T-cell (primary cell): ENCODE measurements at places on chromosomes 7 and 10. TPM values are rescaled to one million over a fixed set of nuclear protein-coding genes. Genes with fewer than 3 reads are reported as not detected.

- no peak for DNase-seq
Measured at GRCh38 chr10:67978749-67979148, 94.3 kb downstream of the SIRT1 start.

- no peak for DNase-seq
Measured at GRCh38 chr10:35889971-35890675, 248.0 kb upstream of the FZD8 start.

The PVRIG gene
- 94.2 TPM for total RNA-seq

DNA sequence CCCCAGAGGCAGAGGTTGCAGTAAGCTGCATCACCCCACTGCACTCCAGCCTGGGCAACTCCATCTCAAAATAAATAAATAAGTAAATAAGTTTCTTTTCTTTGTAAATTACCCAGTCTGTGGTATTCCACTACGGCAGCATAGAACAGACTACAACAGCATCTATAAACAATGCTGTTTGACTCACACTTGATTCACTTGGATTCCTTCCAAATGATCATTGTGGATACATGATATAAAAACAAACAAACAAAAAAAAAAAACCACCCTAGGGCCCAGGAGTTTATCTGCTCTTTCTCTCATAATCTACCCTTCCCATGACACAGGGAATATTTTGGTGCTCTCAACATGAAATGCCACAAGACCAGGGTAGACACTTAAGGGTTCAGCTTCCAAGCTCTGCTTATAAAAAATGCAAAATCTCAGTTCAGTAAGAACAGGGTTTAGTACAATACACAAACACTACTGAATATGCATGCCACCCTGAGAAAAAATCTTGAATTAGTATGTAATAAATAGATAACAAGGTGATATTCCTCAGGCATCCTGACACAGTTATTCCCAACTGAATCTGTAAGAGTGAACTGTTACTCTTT lies 200.9 kb downstream of the FAM107B start:
- no peak for DNase-seq

The VSTM2A gene
- not detected for total RNA-seq

DNA sequence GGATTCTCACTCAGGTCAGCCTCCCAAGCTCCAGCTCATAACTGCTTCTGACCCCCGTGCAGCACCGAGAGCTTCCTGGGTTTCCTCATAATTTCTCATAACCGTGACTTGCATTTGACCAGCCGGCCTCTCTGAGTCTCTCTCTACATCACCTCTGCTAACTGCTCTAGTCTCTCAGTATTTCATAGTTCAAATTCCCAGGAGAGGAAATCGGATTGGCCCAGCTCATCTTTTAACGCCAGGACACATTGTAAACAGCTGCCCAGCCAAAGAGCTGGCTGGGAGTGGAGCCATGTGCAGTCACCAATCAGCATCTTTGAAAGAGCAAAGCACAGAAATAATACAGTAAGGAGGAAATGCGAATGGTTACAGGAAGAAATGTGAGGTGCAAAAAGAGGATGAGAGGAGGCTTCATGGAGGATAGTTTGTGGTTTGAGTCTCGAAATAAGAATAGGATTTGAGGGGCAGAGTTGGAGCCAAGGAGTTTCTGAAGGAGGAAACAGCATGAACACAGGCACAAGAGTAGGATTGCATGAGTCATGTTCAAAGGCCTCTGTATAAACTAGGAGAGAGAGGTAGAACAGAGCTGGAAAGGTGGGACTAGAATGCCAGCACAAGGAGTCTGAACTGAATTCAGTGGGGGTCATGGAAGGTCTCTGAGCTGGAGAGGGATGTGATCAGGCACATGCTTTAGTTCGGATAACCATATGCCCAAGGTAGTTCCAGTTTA lies 15.2 kb upstream of the LBX1 start:
- no peak for DNase-seq

- no peak for DNase-seq
Measured at GRCh38 chr7:133910761-133911160, 216.4 kb upstream of the LRGUK start.

GRCh38 chr7:47332681-47333553 lies 249.0 kb downstream of the TNS3 start:
- no peak for DNase-seq

The SLC39A12 gene
- total RNA-seq: not detected

DNA sequence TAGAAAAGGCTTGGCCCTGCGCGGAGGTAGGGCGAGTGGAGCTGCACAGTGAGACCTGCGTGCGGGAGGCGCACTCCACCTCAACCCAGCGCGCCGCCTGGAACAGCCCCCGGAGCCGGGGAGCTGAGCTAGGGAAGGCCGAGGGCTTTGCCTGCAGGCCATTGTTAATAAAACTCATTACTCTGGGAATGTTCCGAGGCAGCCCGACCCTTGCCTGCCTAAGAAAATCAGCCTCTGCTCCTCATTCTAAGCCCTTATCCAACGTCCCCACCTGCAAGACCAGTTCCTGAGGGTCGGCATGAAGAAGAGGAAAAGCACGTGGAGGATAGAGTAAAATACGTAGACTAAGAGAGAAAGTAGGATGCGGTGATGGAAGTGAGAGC lies 55.3 kb downstream of the C7orf25 start:
- DNase-seq: no peak

The AP1S1 gene
- 14.4 TPM for total RNA-seq

The ELFN1 gene
- total RNA-seq: 0.06 TPM

The CHCHD2 gene
- 189 TPM for total RNA-seq

The VGF gene
- not detected for total RNA-seq

The LRRC4 gene
- total RNA-seq: not detected

DNA sequence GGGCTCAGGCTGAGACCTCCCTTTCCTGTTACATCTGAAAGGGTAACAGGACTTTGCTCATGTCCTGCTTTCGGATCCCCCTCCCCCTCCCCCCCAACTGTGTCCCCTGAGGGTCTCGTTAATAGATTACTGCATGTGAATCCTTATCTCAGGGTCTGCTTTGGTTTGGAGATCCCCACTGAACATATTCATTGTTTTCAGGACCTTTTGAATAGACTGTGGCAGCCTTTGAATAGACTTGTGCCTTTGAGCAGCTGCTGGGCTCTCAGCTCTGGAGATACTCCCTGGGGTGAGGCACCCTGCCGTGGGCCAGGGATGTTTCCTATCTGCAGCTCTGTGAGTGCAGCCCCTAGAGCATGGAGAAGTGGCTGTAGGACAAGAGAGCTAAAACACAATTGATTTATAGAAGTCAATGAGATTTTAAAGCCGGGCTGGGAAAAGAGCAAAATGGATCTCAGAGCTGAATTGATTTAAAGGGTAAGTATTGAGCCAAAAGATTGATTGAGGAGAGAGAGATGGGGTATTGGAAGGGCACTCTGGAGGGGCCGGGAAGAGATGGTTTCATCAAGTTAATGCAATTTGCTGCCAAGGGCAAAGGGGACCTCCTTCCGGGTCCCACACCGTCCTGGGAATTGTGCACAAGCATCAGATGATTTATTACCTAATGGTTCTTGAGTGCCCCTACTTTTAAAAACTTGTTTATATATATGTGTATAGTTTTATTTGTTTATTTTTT lies 9.9 kb downstream of the ARHGAP22 start:
- no peak for DNase-seq

- DNase-seq: no peak
Measured at GRCh38 chr7:1849351-1850041, 179.4 kb downstream of the ELFN1 start.

DNA sequence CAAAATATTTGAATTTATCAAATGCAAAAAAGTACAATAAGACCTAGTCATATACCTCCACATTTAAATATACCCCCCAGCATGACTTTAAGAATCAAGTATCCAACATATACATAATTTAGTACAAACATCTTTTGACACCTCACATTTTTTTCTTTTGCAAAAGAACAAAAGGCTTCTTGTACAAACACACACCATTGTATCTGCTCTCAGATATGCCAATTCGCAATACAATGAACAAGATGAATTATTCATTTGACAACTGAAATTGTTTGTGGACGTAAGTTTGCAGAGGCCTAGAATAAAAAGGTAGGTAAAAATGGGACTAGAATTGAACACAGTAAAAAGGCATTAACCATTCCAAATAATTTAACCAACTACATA lies 154.4 kb downstream of the CACNA2D1 start:
- DNase-seq: no peak

DNA sequence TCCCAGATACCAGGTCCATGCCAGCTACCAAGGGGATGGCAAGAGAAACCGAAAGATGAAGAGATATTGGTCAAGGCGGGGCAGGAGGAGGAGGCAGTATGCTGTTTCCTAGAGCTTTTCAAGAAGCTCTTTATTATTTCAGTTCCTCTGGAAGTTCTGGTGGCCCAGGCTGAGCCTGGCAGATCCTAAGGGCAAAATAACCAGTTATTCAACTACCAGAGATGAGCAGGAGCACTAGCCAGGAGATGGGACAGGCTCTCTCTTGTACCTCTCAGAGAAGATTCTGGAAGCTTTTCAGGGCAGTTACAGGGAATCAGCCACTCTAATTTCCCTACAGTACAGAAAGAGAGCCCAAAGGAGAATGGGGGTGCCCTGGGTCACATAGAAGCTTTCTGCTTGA lies 5.3 kb downstream of the DNAJB12 start:
- DNase-seq: no peak

DNA sequence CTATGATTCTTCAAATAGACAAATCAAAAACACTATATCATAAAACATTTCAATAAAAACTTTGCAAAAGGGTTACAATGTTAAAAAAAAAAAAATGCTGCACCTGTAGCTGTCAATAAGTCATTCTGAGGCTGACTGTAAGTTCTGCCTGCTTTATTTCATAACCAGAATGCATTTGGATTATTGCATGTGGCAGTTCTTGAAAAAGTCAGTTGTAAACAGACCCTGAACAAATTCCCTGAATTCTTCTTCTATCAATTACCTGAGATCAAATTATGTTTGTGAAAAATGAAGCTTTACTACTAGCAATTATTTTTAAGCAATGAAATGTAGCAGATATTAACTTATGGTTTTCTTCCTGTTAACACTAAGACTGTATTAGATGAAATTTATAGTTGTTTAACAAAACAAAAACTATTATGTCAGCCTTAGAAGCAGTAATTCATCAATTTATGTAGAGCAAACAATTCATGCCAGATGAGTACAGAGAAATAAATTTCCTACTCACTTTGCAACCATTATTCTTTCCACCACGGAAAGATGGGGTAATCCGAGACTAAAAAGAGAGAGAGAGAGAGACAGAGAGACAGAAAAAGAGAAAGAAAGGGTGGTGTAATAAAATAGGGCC lies 107.8 kb downstream of the SFMBT2 start:
- no peak for DNase-seq

GRCh38 chr7:134747326-134747725 lies 32.1 kb upstream of the CALD1 start:
- no peak for DNase-seq

- no peak for DNase-seq
Measured at GRCh38 chr10:78199759-78200158, 166.1 kb downstream of the RPS24 start.

The TMEM229A gene
- total RNA-seq: not detected

The TSPAN33 gene
- 5.9 TPM for total RNA-seq

DNA sequence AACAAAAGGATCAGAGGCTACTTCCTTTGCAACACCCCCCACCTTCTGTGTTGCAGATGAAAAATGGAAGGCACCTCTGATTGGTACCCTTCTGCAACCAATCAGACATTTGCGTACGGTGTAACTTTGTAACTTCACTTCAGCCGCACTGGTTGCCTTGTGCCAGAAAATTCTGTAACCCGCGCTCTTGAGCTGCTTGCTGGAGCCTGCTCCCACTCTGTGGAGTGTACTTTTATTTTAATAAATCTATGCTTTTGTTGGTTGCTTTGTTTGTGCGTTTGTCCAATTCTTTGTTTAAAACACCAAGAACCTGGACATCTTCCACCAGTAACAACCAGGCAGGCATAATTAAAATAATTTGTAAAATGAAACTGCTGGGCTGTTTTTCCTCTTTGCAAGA lies 31.5 kb upstream of the TAX1BP1 start:
- DNase-seq: no peak

The C7orf33 gene
- not detected for total RNA-seq

- DNase-seq: no peak
Measured at GRCh38 chr7:49644396-49645166, 128.9 kb upstream of the VWC2 start.

DNA sequence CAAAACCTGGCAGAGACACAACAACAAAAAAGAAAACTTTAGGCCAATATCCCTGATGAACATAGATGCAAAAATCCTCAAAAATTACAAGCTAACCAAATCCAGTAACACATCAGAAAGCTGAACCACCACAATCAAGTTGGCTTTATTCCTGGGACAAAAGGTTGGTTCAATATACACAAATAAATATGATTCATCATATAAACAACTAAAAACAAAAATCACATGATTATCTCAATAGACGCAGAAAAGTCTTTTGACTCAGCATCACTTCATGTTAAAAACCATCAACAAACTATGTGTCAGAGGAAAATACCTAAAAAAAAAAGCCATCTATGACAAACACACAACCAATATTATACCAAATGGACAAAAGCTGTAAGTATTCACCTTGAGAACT lies 283.5 kb downstream of the THSD7A start:
- no peak for DNase-seq
